ENCODE measurements at places on chromosomes 12 and 14. TPM values are rescaled to one million over a fixed set of nuclear protein-coding genes. Genes with fewer than 3 reads are reported as not detected.

Gene GPR65
- not detected for total RNA-seq

Gene SMCO3
- not detected for total RNA-seq

Gene C12orf56
- total RNA-seq = 1.7 TPM

Gene POLR3B
- total RNA-seq = 19.0 TPM

Gene CISTR
- not detected for total RNA-seq

Gene SLC35F4
- 0.21 TPM for total RNA-seq

Gene HOXC10
- total RNA-seq = not detected

Gene FOXN4
- total RNA-seq = not detected

Gene MTA1
- total RNA-seq = 56.9 TPM

Gene ACOT6
- total RNA-seq = not detected

Gene LALBA
- not detected for total RNA-seq
